Stimulated activated CD8-positive, alpha-beta memory T cell treated with anti-CD3 and anti-CD28 coated beads, Interleukin-2, amount 100 ng/mL, for 1 hour (primary cell): ENCODE measurements at places on chromosomes 4 and X.

GRCh38 chr4:165326831-165327210, 648 bp upstream of the MSMO1 start:
- no peak for DNase-seq

DNA sequence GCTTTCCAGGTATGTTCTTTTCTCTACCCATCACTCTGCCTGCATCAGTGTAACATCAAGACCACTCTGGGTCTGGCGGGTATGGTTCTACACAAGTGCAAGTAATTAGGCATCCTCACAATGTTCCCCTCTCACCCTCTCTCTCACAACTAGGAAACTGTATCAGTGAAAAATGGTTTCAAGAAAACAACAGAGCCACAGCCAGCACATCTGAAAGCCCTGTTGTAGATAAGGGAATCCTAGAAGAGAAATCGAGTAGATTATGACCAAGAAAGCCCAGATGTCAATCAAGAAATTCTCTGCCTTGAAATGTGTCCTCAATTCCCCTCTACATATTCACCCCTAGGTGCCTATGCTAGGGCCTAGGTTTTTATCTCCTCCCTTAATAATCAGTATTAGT, 281.3 kb upstream of the ANKRD50 start:
- no peak for DNase-seq

DNA sequence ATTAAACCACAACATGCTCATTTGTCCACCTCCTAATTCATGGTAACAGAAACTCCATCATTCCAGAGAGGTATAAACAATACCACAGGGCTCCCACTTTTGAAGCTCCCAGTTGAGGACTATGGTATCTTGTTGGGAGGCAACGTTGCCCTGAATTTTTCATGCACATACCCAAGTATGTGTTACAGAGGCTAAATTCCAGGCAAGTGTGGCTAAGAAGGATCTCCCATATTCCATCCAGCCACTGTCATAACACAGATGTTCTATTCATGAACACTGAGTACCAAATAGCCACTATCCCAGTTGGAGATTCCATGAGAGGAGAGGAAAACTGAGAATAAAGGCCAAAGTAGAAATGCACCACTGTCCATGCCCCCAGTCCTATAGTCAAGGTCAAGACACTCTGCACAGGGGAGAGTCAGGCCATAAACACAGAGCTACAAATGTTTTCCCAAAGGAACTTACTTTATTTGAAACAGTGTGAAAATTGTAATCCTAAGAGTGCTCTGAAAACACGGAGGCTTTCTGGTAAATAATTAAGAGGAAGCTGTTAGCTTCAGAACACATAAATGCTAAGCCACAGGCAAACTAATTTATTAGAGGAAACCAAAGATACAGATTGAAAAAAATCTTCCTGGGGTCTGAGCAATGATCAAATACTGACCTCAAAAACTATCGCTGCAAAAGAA, 42.4 kb upstream of the TMPRSS11B start:
- DNase-seq: no peak

GRCh38 chr4:173575482-173576152, 45.6 kb upstream of the HAND2 start:
- DNase-seq: no peak

- DNase-seq: no peak
Measured at GRCh38 chr4:114976901-114977300, 136.5 kb downstream of the NDST4 start.

DNA sequence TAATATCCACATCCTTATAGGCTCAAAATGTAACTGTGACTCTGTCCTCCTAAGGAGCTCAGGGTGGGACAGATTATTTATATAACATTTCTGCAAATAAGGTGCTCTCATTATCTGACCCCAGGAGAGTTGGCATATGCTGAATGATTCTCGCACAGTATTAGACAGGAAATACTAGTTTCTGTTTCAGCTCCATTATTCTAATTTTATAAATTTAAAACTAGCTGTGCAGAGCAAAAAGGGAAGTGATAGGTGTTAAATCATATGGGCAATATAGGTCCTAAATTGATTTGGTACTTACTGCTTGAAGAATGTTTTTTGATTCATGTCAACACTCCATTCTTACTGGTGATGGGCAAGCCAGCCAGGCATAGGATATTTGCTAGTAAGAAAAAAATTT, 141.5 kb downstream of the GLRA2 start:
- DNase-seq: no peak

DNA sequence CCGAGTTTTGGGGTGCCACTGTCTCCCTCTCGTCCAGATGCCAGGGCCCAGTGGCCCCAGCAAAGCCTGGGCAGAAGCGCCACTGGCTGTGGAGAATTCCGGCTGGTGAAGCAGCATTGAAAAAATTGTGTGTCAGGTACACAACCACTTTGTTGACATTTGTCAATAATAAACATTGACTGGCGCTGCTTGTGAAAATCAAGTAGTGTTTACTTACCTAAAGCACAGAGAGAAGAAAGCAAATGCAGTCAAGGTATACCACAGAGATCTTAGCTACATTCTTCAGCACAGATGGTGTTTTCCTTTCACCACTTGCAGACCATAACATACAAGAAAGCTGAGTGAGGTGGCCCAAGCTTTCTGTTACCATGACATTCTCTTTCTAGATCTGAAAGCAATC, 14.5 kb upstream of the SLC7A11 start:
- DNase-seq: no peak

DNA sequence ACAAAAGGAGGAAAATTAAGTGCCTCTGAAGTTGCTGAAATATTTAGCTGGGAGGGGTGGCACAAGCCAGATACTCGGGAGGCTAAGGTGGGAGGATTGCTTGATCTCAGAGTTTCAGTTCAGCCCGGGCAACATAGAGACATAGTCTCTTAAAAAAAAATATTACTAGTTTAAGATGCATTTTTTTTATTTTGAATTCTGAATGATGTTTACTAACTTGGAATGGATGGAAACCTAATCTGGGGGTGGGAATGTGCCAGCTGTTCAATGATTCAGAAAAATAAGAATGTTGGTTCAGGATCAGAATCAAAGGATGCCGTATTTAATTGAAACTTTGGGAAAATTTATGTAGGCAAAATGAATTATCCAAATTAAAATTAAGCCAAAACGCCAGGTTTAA, 167.2 kb upstream of the ANK2 start:
- DNase-seq: no peak

DNA sequence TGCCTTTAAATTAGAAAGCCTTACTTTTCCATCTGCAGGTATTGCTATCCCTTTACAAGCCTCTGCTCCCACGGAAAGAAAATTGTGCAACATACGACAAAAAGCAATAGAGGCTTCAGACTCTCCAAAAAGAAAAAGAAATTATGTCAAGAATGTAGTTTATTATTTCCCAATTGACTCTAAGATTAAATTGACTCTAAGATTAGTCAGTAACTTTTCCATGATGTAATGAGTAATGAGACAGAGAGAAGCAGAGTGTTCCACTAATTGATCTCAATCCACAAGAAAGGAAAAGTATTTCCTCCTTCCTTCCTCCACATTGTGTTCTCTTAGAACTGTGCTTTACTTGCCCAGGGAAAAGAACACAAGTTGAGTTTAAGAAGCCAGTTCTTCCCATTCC, 345.7 kb upstream of the HS3ST1 start:
- no peak for DNase-seq

DNA sequence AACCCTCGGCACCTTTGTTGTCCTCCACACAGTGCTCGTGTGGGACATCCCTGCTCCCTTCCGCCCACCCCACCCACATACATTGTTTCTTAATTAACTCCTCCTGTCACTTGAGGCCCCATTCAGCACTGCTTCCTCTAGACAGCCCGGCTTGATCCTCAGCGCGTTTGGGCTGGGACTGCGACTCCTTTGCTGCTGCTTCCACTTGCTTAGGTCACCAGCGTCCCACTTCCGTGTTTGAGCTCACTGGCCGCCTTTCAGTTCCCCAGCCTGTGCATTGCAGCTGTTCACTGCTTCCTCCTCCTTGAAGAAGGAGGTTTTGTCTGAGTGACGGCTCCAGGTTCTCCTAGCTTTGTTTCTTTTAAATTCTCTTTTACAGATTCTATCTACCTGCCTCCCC, 16.1 kb downstream of the RNF4 start:
- DNase-seq: peak; percentile 33

GRCh38 chr4:74217365-74217764, 59.4 kb downstream of the MTHFD2L start:
- DNase-seq: no peak

DNA sequence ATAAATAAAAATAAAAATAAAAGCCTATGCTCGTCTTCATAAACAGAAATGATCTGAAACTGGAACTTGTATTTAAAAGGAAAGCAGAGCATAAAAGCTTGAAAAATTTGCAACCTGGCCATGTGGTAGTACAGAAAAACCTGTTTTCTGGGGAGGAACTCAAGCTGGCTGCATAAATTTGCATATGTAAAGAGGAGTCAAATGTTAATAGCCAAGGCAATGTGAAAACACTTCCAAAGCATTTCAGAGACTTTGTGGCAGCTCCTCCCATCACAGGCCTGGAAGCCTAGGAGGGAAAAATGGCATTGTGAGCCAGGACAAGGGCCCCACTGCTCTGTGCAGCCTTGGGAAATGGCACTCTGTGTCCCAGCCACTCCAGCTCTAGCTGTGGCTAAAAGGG, 727.9 kb upstream of the DIAPH2 start:
- DNase-seq: no peak

GRCh38 chr4:153514688-153515426, 48.7 kb downstream of the TMEM131L start:
- DNase-seq: no peak

- no peak for DNase-seq
Measured at GRCh38 chrX:13287816-13288215, 32.0 kb downstream of the ATXN3L start.

DNA sequence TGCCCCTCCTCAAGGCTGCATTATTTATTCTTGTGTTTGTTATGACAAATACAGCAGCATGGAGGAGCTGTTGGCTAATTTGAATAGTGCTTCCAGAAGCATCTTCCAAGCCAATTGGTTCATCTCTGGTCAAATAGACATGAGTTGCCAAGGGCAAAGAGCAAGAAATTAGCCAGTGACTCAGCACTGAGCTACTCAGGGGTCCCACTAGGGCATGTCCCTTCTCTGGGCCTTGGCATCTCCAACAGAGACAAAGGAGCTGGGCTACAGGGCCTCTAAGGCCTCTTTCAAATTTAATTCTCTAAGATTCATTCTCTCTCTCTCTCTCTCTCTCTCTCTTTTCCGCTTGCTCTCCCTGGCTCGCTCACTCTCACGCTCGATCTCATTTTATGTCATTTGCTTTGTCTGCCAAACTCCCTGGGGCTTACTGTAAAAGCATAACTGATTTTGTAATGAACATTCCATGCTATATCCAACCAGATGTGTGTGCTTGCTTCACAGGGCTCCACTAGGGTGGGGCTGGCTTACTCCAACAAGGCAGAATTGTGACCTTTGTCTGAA, 86.7 kb upstream of the MAGEA4 start:
- DNase-seq: no peak

- DNase-seq: no peak
Measured at GRCh38 chrX:50594788-50595187, 124.2 kb upstream of the DGKK start.

DNA sequence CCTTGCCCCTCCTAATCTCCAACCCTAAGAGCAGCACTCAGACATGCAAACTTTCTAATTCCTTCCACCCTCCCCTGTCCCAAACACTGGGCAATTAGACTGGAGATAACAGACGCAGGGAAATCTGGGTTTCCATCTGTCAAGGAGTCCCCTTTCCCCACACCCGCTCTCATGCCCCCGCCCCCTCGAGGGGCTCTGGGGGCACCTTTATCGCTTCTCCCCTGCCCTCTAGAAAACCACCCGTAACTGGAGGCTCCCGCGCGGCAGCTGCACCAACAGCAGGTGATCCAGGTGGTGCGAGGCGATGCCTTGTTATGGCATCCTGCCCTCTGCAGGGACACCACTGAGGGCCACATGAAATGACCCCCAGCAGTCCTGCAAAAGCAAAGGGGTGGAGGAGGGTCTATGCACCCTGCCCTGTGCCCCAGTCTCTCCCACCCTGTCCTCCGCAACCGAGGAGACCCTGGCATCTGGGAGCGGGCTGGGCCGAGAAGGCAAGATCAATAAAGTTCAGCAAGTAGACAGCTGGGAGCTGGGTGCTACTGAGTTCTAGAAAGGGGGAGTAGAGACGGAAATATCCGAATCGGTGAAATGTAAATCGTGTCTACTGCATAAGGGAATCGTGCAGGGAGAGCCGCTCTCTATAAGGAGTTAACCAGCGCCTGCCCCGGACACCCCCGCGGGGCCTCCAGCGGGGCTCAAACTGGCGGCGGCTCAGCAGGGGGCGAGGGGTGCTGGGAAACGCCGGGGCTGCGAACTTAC, 1.6 kb downstream of the KCTD8 start:
- DNase-seq: no peak

DNA sequence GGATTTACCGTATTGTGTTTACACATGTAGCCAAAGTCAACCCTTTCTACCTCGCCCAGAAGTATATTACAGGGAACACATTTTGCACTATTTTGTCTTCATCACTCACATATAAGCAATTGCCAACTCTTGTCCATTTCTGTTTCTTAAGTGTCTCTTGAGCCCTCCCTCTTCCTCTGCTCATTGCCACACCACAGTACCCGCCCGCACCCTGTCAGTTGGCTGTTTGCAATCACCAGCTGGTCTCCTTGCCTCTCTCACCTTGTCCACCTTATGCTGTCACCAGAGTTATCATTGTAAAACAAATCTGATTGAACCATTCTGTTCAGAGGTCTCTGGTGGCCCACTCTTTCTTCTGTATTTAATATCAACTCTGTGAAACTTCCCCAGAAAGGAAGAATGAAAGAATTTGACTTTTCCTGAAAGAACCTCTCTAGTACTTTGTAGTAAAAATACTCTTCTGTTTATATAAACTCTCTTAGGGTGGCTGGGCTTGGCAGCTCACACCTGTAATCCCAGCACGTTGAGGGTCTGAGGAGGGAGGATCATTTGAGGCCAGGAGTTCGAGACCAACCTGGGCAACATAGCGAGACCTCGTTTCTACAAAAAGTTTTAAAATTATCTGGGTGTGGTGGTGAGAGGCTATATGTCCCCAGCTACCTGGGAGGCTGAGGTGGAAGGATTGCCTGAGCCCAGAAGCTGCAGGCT, 50.2 kb downstream of the ING2 start:
- DNase-seq: no peak

DNA sequence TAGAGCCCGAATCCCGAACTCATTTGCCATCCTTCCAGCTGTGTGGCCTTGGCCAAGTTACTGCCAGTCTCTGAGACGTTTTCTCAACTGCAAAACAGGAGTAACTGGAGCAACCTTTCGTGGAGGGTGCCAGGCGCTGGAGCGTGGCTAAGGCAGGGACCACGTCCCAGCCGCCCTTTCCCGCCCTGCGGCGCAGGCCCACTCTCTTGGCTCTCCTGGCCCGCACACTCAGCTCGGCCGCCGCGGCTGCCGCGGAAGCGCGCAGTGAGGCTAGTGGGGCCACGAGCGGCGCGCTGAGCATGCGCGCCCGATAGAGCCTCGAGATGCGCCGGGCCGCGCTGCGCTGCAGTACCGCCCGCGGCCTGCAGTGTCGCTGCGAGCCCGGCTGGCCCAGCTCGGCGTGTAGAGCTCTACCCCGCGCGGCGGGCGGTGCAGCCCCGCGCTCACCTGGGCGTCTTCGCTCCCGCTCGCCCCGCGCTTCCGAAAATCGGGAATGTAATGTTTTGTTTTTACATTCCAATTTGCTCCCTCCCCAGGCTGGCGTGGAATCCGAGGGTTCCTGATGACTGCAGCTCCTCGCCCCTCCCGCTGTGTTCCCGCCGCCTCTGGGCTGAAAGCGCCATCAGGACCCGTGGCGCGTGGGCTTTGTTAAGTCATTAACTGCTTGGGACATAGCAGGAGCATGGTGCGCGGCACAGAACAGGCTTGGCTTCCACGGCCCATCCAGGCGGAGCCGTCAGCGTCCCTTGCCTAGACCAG, 4.0 kb upstream of the ZNF518B start:
- DNase-seq: peak; percentile 46
